LoVo (cell line): ENCODE measurements at places on chromosomes 12 and 14.

- DNase-seq: no peak
Observed at GRCh38 chr14:59463787-59464485, 1.2 kb downstream of the GPR135 start.

- no peak for DNase-seq
Observed at GRCh38 chr14:91396959-91397815, 20.4 kb downstream of the CCDC88C start.

- DNase-seq: peak; percentile 75
Observed at GRCh38 chr14:67418401-67419191, 6.6 kb upstream of the PLEK2 start.

DNA sequence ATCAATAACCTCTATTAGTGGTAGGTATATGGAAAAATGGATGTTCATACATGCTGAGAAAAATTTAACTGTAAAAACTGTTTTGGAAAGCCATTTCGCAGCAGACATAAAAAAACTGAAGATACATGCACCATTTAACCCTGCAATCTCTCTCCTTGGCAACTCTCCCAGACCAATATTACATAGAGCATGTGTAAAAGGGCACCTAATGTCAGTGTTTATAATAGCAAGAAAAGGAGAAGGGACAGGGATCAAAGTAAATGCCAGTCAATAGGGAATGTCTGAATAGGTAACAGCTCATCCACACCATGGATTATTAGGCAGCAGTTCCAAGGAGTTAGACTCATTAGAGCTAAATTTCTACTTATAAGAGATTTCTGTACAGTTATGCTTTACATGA, 77.2 kb downstream of the BTG1 start:
- DNase-seq: peak; percentile 69

DNA sequence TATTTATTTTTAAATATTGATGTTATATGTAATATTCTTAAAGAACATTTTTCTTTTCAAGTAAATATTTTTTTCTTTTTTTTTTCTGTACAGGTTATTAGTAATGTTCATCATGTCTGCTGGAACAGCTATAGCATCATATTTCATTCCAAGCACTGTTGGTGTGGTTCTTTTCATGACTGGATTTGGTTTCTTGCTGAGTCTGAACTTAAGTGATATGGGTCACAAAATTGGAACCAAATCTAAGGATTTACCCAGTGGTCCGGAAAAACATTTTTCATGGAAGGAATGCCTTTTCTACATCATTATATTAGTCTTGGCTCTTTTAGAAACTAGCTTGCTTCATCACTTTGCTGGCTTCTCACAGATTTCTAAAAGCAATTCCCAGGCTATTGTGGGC, 23.2 kb downstream of the PCNX4 start:
- no peak for DNase-seq

- no peak for DNase-seq
Observed at GRCh38 chr12:16603916-16604575, 1.9 kb downstream of the LMO3 start.

GRCh38 chr12:10982244-10982643, 4.5 kb downstream of the TAS2R50 start:
- DNase-seq: no peak

DNA sequence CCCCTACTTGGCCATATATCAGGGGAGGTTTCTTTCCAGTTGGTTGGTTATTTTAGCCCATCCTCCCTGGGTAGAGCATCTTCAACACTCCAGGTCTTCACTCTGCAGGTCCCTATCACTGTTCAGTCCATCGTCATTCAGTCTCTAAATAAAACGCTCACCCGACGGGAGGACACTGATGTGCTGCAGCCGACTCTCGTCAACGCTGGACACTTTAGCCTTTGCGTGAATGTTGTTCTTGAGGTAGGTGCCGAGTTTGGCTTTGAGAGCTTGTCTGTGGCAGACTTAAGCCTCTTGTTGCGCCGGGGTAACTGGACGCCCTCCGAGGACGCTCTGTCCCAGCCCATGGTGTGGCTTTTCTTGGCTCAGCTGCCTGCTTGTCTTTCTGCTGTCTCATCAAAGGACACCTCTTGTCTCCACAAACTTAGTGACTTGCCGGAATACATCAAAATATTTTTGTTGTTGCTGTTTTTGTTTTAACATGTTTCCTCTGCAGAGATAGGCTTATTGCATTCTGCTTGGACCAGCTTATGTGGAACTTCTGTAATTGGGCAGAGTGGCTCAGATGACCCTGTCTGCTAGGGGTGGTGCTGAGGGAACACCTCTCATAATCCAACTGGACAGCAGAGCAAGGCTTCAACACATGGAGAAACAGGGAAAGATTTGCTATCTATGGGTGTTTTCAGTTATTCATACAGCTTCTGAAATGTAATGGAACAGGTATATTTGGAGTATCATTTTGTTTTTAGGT, 26.5 kb downstream of the TCTN1 start:
- DNase-seq: no peak

GRCh38 chr12:69929531-69929930, 104.5 kb downstream of the MYRFL start:
- no peak for DNase-seq

DNA sequence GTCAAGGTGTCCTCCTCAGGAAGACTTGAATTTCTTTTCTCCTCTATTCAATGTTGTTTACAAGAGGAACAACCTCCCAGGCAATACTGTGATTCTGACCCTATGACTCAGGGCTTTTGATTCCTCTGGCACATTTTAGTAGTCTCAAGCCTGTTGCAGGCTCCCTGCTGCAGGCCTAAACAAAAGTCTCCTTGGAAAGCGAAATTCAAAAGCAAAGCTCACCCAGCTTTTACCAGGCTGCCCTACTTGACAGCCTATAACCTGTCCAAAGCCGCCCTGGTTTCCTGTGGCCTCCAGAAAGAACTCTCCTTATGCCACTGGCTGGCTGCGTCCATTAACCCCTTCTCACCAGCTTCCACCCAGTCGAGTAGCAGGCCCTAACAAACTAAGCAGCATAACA, 11.6 kb downstream of the FGD6 start:
- DNase-seq: peak; percentile 61

- DNase-seq: no peak
Observed at GRCh38 chr12:51898937-51899336, 8.4 kb upstream of the ACVRL1 start.

DNA sequence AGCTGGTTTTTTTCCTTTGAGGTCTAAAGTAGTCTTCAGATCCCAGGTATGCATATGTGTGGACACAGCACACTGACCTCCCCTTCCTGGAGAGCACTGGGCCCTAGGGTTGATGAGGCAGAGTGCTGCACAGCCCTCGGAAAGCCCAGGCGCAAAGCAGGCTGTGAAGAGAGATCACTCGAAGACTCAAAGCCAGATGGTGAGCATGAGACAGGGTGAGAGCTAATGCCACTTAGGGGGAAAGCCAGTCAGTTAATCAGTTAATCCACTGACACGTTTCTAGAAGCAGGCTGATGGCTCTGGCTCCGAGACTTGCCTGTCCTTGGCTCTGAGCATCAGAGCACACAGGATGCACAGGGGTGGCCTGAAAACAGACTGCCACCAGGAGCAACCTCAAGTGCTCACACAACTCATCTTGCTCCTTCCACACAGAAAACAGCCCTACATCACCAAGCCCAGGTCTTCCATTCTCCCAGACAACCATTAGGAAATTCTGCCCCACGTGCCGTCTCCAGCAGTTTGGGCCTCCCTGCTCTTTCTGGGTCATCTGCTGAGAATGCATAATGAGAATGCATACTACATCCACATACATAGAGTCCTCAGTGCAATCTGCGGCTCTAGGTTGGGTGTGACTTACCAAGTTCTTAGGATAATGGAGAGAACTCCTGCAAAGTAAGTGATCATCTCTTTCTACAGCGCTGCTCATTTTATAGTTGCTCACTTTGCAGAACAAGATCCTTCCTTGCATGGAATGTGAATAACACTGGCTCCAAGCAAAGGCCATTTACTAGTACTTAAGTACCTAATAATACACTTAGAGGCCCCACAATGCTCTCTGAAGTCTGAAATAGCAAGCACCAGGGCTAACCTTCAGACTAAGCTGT, 12.0 kb downstream of the AQP6 start:
- no peak for DNase-seq

DNA sequence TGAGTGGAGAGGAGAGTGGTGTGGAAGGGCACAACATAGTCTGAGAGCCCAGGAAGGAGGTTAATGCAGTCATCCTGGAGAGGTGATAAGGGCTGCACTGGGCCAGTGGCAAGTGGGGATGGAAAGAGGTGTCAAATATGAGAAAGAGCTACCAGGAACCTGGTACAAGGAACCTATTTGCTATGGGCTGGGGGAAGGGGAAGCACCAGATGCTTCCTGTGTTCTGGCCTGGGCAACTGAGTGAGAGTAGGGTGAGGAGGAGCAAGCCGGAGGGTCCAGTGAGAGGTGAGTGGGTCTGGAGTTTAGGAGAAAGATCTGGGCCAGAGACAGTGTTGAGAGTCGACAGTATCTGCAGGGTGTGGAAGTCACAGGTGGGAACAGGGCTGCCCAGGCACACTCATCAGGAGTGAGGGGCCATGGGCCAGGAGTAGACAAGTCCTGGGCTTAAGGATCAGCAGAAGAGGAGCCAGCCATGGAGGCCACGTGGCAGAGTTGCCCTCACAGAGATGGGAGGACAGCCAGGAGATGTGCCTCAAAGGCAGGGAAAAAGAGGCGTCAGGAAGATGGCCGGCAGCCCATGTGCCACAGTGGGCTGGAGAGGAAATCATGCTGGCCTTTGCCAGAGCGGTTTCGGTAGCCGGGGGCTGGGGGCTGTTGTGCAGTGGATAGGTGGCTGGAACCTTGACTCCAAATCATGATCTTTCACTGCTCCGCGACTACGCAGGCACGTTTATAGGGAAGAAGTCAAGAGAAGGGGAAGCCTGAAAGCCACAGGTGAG, 2.9 kb upstream of the AQP6 start:
- DNase-seq: no peak

- no peak for DNase-seq
Observed at GRCh38 chr12:90086281-90086680, 377.6 kb upstream of the ATP2B1 start.

- no peak for DNase-seq
Observed at GRCh38 chr12:49588721-49589516, 16.5 kb downstream of the FAM186B start.

DNA sequence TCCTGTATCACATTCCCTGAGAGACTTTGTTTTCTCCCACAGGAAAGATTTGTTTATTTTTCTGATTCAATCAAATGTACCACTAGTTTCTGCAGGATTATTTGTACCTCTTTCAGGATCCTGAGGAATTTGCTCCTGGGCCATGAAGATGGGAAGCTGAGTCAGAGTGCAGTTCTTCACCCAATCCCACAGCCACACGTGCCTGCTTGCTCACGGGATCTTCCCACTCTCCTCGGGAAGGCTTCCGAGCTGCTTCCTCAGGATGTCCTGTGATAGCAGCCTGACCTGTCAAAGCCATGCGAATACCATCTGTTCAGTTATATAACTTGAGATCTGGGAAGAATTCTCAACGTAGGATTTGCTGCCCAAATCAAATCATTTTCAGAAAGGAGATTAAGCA, 41.8 kb upstream of the HIF1A start:
- no peak for DNase-seq

DNA sequence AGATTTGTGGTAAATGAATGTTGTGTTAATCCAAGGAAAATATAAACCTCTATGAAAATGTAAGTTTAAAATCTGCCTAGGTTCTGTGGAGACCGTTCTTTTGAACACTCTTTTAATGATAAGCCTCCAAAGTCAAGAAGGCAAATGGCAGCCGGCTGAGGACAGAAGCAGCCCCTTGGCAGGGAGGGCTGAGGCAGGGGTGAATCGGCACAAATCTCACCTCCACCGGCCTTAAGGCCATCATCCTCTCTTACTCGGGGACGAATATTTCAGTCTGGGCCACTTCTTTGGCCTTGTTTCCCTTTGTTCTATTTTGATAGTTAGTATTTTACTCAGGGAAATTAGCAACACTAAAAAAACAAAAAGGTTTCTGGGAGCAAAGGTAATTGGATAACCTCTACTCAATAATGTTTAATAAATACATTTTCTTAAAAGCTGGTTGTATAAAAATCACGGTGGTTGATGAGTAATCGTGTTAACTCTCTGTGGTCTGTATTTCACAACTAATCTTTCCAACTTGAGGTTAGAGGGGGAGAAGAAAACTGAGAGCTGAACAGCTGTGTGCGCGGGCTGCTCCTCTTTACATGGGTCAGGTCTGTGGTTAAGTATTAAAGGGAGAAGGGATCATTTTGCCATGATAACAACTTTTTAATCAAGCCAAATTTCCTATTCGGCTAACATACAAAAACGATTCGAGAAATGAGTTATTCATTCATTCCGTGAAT, 18.6 kb downstream of the LGMN start:
- no peak for DNase-seq

DNA sequence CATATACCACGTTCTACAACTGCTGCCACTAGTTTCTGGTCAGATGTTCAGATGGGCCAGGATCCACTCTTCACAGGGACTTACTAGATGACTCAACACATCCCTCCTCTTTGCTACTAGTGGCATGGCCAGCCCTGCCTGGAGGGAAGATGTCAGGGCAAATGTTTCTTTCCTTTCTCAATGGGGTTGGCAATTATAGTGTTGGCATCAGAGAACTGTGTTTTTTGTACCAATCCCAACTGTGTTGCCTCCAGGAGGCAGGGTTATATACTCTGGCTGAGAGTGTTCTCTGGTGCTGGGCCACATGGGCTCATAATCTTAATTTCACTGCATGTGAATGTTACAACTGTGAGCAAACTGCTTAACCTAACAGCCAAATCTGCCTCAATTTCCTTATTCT, 69.9 kb upstream of the AVPR1A start:
- DNase-seq: no peak

DNA sequence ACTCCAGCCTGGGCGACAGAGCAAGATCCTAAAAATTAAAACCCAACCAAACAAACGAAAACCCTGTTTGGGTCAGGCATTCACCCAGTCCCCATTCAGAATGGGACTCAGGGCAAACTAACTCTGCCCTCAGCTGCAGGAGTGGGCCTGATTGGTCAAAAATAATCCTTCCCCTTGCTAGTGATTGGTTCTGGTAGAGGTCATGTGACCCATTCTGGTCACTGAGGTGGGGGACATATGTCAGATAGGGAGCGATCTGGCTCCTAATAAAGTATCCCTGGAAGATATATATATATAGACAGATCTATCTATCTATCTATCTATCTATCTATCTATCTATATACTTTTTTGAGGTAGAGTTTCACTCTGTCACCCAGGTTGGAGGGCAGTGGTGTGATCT, 29.5 kb upstream of the MED13L start:
- no peak for DNase-seq

DNA sequence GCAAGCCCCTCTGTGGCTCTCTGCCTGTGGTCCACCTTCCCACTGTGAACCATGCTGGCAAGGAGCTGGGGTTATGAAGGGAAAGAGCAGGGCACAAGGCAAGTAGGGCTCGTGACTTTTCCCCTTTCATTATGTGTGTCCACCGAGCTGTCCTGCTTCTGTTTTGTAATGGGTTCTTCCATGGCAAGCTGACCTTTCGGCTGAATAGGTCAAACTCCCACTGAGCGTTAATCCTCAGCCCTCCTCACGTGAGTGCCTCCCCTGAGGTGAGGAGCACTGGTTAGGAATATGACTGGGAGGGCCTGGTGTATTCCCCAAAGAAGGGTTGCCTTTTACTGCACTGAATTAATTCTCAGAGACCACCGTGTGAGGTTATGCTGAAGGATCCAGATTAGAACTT, 424.3 kb downstream of the NPAS3 start:
- DNase-seq: no peak

- DNase-seq: no peak
Observed at GRCh38 chr12:65263777-65264176, 14.7 kb upstream of the MSRB3 start.
